Stomach (tissue), 19 donors: ENCODE measurements at places on chromosomes 4 and X. TPM values are rescaled to one million over a fixed set of nuclear protein-coding genes. Genes with fewer than 3 reads are reported as not detected.
A peak's percentile ranks its signal among the peaks of the same experiment; 100 is the strongest.

GRCh38 chr4:11323771-11324170 lies 104.9 kb downstream of the HS3ST1 start:
- DNase-seq = no peak

GRCh38 chrX:139929876-139930275 lies 3.0 kb downstream of the ATP11C start:
- no peak for DNase-seq

GRCh38 chr4:164977243-164978164 lies at the start of gene TRIM61:
TSS of gene TRIM61 (minus strand) at chr4:164977657. CDS start at chr4:164970002, 7,655 bp downstream.
- peak; percentile 87 for DNase-seq

DNA sequence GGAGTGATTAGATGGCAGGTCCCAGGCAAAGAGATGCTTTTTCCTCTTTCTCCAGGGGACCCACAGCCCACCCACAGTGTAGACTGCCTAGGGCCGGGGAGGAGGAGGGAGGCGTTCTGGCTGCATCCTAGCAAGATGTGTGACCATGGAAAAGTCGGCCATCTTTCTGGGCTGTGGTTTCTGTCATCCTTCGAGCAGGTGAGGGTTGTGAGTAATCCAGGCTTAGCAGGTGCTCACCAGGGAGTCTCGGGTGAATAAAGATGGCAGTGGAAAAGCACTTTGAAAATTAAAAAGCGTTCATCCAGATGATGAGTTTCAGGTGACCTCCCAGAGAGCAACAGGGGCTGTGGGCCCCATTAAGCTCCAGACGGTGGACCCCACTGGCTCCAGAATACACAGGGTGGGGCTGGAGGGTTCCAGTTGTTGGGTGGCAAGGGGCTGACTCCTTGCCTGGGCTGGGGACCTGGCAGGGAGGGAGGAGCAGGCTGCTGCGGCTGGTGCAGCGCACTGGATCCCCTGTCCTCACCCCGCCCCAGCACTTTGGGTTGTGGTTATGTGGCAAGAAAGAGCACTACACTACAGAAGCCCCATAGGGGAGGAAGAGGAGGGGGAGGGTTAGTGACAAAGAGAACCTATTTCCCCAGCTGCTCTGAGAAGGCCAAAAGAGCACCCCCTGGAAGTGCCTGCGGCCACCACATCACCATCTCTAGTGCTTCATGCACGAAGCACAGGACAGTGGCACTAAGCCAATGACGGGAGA lies 23.7 kb downstream of the ELF4 start:
- no peak for DNase-seq

- no peak for DNase-seq
These were observed 687 bp downstream of the CDK16 start for GRCh38 chrX:47218920-47219815.

DNA sequence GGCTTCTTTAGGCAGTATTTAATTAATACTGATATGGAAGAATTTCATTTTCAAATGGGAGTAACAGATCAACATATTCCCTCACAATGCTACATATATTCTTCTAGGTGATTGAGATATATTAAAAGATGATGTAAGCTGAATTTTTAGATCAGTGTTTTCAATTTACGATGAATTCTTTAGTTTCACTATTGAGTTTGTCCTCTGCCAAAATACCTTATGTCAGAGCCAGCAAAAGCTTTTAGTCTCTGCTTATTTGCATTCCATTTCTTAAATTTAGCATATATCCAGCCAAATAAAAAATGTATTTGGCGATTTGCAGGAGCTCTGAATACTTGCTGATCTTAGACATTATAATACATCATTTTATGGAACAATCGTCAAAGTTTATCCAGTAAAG lies 144.3 kb downstream of the MOSPD2 start:
- DNase-seq = peak; percentile 15

- DNase-seq = no peak
These were observed 101.8 kb downstream of the SH3KBP1 start for GRCh38 chrX:19785647-19786046.

GRCh38 chr4:70606459-70606858 lies 14.4 kb downstream of the AMBN start:
- no peak for DNase-seq

- no peak for DNase-seq
These were observed 68.5 kb downstream of the EFNB1 start for GRCh38 chrX:68897118-68897945.

GRCh38 chr4:127558088-127558487 lies 74.7 kb upstream of the INTU start:
- DNase-seq = no peak

DNA sequence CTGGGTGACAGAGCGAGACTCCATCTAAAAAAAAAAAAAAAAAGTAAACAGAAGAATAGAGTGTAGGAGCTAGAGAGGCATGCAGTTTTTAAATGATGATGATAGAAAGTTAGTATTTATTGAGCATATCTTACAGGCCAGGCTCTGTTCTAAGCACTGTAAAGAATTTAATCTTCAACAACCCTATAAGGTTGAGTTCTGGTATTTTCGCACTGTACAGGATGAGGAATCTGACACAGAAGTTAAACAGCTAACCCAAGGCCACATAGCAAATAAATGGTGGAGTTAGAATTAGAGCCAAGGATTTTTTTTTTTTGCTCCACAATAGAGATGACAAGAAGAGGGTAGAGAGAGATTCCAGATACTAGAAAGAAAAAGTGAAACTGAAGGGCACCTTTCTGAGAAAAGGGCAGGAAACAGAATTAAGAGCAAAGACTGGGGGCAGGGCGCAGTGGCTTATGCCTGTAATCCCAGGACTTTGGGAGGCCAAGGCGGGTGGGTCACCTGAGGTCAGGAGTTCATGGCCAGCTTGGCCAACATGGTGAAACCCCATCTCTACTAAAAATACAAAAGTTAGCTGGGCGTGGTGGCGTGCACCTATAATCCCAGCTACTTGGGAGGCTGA lies 56.1 kb downstream of the KLHL5 start:
- DNase-seq = peak; percentile 6

DCX gene
- not detected for total RNA-seq

DNAJB14 gene
- total RNA-seq = 13.8 TPM

WAS gene
- total RNA-seq = 2.3 TPM

IL13RA2 gene
- total RNA-seq = not detected

KLB gene
- not detected for total RNA-seq

CACNA1F gene
- total RNA-seq = not detected

ARHGEF9 gene
- 35.1 TPM for total RNA-seq

CXCL3 gene
- total RNA-seq = 5.3 TPM

DCUN1D4 gene
- 5.8 TPM for total RNA-seq

HSFX3 gene
- not detected for total RNA-seq

SYTL5 gene
- total RNA-seq = 2.3 TPM

MAGEE1 gene
- total RNA-seq = not detected
